ENCODE measurements at places on chromosomes 4 and X. TPM values are rescaled to one million over a fixed set of nuclear protein-coding genes. Genes with fewer than 3 reads are reported as not detected.

PRRG3 gene
- total RNA-seq = 15.2 TPM

GAB1 gene
- total RNA-seq = 86.4 TPM

RBM46 gene
- not detected for total RNA-seq

TMEM156 gene
- 0.74 TPM for total RNA-seq

Data from urinary bladder (tissue), 4 donors.